NCI-H526 (cell line): ENCODE measurements at places on chromosomes 7 and 10.

GRCh38 chr10:513393-513792 lies 176.1 kb downstream of the DIP2C start:
- no peak for DNase-seq

DNA sequence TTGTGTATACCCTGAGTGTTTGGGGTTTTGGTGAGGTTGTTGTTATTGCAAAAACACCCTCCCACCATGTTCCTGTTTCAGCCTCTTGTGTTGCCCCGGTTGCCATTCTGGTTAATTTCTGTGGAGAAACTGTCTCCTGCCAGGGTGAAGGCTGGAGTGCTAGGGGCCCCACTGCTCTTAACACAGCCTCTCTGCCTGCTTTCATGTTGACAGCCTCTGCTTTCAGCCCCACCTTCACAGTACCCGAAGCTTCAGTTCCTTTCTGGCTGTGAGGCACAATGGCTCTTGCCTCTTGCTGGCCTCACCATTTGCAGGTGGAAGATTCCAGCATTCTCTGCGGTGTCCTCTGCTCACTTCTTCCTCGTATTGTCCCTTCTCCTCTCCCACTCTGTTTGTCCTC lies 19.2 kb downstream of the SLC18A2 start:
- no peak for DNase-seq

DNA sequence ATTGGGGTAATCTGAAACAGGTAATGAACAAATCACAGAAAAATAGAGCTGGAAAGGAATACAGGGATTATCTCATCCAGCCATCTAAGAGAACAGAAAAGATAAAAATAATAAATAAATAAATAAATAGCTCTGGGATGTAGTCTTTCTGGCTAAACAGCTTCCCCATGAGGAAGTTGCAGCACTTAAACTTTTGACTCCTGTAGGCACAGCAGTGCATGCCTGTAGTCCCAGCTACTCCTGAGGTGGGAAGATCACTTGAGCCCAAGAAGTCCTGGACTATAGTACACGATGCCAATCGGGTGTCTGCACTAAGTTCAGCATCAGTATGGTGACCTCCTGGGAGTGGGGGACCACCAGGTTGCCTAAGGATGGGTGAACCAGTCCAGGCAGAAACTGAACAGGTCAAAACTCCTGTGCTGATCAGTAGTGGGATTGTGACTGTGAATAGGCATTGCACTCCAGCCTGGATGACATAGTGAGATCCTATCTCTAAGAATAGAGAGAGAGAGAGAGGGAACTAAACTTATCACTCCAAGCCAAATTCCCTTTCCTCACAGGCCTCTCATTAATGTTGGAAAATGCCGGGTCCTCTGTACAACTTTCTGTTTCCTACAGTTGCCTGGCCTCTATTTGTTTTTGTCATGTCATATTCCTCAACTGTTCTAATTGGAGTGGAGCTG lies 61.7 kb upstream of the CDK13 start:
- no peak for DNase-seq

DNA sequence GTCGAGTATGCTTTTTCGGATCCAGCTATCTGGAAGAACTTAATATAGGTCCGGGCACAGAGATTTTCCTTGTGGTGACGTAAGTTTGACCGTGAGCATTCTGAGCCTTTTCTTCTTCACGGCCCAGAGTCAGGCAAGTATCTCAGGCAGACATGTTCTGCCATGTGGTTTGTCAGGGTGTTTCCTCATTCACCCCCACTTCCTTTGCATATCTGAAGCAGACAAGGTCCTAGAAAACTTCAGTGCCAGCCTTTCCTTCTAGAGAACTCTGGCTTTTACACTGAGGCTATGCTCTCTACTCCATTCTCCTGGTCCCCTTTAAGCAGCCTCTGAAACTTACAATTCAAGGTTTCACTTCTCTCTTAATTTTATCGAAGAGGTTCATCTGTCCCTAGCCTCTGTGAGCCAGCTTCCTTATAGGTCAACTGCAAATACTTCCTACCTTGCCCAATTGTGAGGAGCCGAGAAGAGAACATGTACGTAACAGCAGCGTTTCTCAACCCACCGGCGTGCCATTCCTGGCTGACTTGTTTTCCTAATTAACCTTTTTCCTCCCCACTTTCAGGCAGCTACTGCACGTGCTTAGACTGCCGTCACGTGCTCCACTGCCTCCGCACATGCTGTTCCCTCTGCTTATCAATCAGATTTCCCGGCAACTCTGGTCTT lies 47.3 kb downstream of the CDCA7L start:
- DNase-seq: no peak

DNA sequence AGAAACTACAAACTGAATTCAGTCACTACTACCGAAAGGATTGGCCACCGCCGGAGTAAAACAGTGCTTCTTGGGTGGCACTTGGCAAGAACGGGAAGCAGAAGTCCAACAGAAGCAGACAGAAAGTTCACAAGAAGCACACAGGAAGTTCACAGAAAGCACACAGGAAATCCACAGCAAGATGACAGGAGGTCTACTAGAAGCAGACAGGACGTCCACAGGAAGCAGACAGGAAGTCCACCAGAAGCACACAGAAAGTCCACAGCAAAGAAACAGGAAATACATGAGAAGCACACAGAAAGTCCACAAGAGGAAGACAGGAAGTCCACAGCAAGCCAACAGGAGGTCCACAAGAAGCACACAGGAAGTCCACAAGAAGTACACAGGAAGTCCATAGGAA lies 399.2 kb upstream of the AUTS2 start:
- DNase-seq: no peak

- DNase-seq: no peak
Observed at GRCh38 chr7:30526163-30526562, 21.5 kb upstream of the GGCT start.

- DNase-seq: no peak
Observed at GRCh38 chr10:109893386-109893785, 29.9 kb downstream of the XPNPEP1 start.

GRCh38 chr10:93762979-93763391 lies 5.2 kb downstream of the LGI1 start:
- DNase-seq: no peak

- DNase-seq: no peak
Observed at GRCh38 chr10:78267598-78267997, 233.9 kb downstream of the RPS24 start.

DNA sequence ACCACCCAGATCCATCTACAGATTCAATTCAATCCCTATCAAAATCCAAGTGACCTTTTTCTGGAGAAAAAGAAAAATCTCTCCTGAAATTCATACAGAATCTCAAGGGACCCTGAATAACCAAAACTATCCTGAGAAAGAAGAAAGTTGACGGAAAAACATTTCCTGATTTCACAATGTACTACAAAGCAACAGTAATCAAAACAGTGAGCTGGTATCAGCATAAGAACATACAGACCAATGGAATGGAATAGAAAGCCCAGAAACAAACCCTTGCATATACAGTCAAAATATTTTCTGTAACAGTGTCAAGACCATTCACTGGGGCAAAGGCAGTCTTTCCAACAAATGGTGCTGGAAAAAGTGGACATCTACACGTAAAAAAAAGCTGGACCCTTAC lies 89.9 kb downstream of the JMJD1C start:
- no peak for DNase-seq
